SHP77 treated with DMSO at 0.1 percent for 48 hours (cell line): ENCODE measurements at places on chromosomes 4 and X.

GRCh38 chr4:74408639-74409038 lies 36.3 kb upstream of the AREG start:
- DNase-seq: no peak

- DNase-seq: no peak
These were observed 31.9 kb downstream of the AMOT start for GRCh38 chrX:112808651-112809195.

DNA sequence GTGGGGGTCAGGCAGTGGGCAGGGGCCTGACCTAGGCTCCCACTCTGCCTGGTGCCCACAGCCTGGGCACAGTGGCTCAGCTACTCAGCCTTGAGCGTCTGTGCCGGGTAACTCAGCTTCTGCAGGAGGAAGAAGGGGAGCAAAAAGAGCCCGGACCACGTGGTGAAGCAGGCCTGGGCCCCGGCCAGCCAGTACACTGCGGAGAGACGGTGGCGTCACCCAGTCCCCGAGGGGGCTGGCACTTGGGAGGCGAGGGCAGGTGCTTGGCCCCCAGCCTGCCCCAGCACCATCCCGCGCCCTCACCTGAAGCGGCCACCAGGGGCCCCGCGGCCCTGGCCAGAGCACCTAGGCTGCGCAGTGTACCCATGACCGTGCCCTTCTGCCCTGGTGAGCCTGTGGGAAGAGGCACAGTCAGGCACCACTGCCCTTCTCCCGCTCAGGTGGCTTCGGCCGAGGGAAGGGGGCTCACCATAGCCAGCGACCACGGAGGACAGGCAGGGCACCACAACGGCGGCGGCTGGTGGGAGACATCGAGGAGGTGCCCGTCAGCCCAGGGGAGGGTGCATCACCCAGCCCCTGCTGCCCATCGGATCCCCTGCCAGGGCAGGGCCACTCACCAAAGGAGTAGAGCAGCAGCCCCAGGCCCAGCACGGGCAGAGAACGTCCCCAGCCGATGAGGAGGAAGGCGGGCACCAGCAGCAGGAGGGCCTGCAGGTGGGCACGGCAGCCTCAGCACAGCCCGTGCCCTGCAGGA lies 32.3 kb downstream of the NOP14 start:
- no peak for DNase-seq

DNA sequence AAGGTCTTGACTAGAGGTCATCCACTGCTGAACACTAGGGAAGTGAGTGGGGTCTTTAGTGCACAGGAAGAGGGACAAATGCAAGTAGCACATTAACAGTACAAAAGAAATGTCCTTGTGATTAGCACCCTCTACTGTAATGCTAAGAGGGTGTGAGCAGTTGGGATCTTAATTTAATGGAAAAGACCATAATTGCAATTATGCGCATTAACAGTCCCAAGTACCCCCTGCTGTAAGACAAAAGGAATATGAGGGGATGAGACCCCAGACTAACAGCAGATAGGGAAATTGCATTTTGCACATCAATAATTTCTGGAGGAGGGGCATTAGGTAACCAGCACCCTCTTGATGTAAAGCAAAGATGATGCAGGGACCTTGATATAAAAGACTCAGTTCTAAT lies 285.0 kb downstream of the CHIC1 start:
- DNase-seq: no peak

DNA sequence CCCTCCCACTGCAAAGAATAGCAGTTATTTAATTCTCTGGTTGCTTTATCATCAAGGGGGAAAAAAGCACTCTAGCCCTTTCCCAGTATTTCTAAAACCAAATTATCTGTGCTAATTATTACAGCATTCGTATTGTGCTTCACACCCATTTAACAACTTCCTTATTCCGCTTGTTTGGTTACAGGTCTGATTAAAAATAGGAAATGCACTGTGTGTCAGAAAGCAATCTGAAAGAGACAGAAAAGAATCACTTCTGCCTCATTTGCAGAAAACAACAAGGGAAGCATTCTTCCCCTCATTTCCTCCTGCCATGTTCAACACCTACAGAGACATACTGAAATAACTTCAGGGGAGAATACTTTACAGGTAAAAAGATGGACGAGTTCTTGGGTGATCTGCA lies 114.9 kb upstream of the MAP3K15 start:
- no peak for DNase-seq

- no peak for DNase-seq
These were observed 55.0 kb upstream of the MORC4 start for GRCh38 chrX:107054978-107055377.

- no peak for DNase-seq
These were observed 614.4 kb upstream of the INTU start for GRCh38 chr4:127018381-127018780.

DNA sequence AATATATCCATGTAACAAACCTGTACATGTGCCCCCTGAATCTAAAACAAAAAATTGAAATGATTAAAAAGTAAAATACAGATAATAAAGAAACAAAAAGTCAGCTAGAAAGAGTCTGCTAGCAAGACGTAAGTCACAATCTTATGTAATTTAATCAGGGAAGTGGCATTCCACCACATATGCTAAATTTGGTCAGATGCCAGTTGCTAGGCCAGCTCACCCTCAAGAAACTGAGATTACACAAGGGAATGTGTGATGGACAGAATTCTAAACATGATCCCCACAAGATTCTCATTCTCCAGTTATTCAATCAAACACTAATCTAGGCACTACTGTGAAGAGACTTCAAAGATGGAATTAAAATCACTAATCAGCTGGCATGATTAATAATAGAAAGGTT lies 689.3 kb downstream of the CENPC start:
- no peak for DNase-seq

DNA sequence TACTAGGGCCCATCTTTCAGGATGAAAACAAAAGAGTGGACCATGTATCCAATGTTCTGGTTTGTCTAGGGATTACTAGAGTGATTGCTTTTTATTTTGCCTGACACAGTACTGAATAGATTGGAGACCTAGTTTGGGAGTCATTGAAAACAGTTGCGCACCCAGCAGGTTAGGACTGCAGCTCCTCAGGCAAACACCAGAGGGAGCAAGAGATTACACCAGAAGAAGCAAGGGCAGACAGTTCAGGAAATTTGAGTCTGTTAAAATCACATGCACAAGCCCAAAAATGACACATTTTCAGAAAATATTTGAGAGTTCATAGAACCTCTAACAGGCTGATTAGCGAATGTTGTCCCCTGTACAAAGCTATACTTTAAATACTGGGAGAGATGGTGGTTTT lies 55.6 kb downstream of the CYLC1 start:
- peak; percentile 4 for DNase-seq

- DNase-seq: no peak
These were observed 77.4 kb upstream of the GPR50 start for GRCh38 chrX:151099001-151099400.

GRCh38 chrX:124045109-124045508 lies 83.6 kb downstream of the STAG2 start:
- DNase-seq: no peak

- DNase-seq: no peak
These were observed 221.3 kb downstream of the ANTXR2 start for GRCh38 chr4:79851625-79852304.
